ENCODE measurements at places on chromosomes 6 and 20. TPM values are rescaled to one million over a fixed set of nuclear protein-coding genes. Genes with fewer than 3 reads are reported as not detected.

- DNase-seq: no peak
- H3K4me3 ChIP-seq: no peak overlapping the region
- H3K27ac ChIP-seq: no peak overlapping the region
- H3K36me3 ChIP-seq: no peaks in the 10 kb centered on the region
- H3K4me1 ChIP-seq: no peaks in the 10 kb centered on the region
Observed at GRCh38 chr20:25496968-25497401, 88.3 kb downstream of the NINL start.

DNA sequence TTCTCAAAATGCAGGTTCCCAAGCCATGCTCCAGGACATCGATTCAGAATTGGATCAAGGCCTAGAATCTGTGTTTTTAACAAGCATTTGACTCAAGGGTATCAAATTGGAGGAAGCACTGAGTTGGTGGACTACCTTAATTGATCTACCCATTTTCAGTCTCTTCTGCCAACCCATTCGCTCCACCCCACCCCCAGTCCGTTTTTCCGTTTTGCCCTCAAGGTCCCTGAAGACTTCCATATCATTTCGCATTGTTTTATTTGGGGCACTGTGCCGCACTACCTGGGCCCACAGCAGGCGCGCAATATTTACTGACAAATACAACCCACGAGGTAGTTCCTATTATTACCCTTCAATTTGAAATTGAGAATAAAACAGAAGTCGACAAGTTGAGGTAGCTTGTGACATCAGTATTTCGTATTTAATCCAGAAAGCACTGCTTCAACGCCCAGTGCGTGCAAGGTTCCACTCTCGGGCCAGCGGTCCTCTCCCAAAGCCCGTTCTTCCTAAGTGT is 557 bp upstream of the DHX35 start:
- no peaks in the 10 kb centered on the region for H3K27me3 ChIP-seq
- H3K4me3 ChIP-seq: peak overlapping the region; percentile 90
- peaks cover 14% of the 10 kb centered on the region for H3K4me1 ChIP-seq
- peaks cover 3% of the 10 kb centered on the region for H3K36me3 ChIP-seq

RAET1G gene
- total RNA-seq: 0.76 TPM

PROKR2 gene
- total RNA-seq: not detected

TRIM40 gene
- total RNA-seq: 0.39 TPM

- H3K27me3 ChIP-seq: no peaks in the 10 kb centered on the region
- no peak overlapping the region for H3K27ac ChIP-seq
- no peak for DNase-seq
Observed at GRCh38 chr6:5208057-5208456, 52.7 kb downstream of the LYRM4 start.

WFDC10B gene
- not detected for total RNA-seq

DSP gene
- not detected for total RNA-seq

CTCFL gene
- total RNA-seq: not detected

GRCh38 chr6:143811501-143812157 is 31.5 kb upstream of the LTV1 start:
- no peaks in the 10 kb centered on the region for H3K4me1 ChIP-seq
- peaks cover 13% of the 10 kb centered on the region for H3K36me3 ChIP-seq
- no peak for DNase-seq

GRCh38 chr6:144581812-144582537 is 296.8 kb downstream of the UTRN start:
- peak overlapping the region; percentile 52 for H3K27ac ChIP-seq
- H3K27me3 ChIP-seq: no peaks in the 10 kb centered on the region
- peak overlapping the region; percentile 85 for H3K4me3 ChIP-seq
- H3K4me1 ChIP-seq: peaks cover 21% of the 10 kb centered on the region

DNA sequence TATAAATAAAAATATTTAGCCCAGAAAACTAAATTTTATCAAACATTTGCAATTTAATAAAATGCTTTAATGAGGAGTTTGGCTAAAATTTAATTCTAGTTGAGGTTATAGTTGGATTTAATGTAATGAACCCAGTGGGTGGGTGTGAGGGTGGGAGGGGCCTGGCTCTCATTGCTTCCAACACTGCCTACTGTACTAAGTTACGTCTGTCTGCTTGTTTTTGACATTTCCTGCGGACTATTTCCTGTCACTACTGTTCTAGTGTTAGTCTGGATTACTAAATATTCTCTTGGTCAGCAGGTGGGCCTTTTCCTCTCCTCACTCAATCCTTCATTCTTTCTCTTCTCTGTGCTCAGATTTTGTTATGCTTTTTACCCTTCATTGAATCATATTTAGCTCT is 82.5 kb upstream of the MAP3K7 start:
- H3K4me1 ChIP-seq: no peaks in the 10 kb centered on the region
- H3K27ac ChIP-seq: no peak overlapping the region
- no peak for DNase-seq
- H3K36me3 ChIP-seq: no peaks in the 10 kb centered on the region

- no peaks in the 10 kb centered on the region for H3K36me3 ChIP-seq
- DNase-seq: no peak
- H3K27me3 ChIP-seq: peaks cover 3% of the 10 kb centered on the region
- H3K27ac ChIP-seq: no peak overlapping the region
- no peaks in the 10 kb centered on the region for H3K4me1 ChIP-seq
Observed at GRCh38 chr6:138263963-138264362, 45.7 kb upstream of the PBOV1 start.

LPA gene
- total RNA-seq: not detected

DNA sequence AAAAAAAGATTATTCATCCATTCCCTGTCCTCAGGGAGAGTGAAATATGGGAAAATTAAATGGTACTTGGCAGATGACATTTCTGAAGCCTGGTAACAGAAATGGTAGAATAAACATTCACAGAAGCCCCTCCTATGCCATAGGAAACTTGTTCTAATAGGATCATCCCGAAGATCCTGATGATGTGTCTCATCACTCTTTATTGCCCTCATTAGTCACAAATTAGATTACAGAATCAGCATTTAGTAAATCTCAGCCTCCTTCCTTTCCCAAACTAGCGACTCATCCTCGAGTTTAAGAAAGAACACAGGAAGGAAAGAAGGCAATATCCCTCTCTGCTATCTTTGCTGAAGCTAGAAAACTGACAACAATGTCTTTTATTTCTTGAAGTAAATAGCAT is 154.4 kb downstream of the TMEM200A start:
- no peaks in the 10 kb centered on the region for H3K4me1 ChIP-seq
- no peak overlapping the region for H3K4me3 ChIP-seq
- no peaks in the 10 kb centered on the region for H3K36me3 ChIP-seq
- H3K27me3 ChIP-seq: no peaks in the 10 kb centered on the region

- no peaks in the 10 kb centered on the region for H3K4me1 ChIP-seq
- no peak within 1 kb of the TSS for H3K27ac ChIP-seq
- H3K36me3 ChIP-seq: no peaks in the 10 kb centered on the region
- H3K4me3 ChIP-seq: no peak within 1 kb of the TSS
- H3K27me3 ChIP-seq: no peaks in the 10 kb centered on the region
- DNase-seq: no peak
Observed at GRCh38 chr6:152697634-152698033, at the start of gene MYCT1. Gene MYCT1, plus strand, starts transcription at chr6:152697897. Its CDS starts 6 bp downstream, at chr6:152697903.

GRCh38 chr6:166778776-166779175 is 151.7 kb upstream of the RPS6KA2 start:
- no peak for DNase-seq
- no peaks in the 10 kb centered on the region for H3K27me3 ChIP-seq
- no peak overlapping the region for H3K4me3 ChIP-seq

- peaks cover 3% of the 10 kb centered on the region for H3K27me3 ChIP-seq
- no peaks in the 10 kb centered on the region for H3K36me3 ChIP-seq
- H3K27ac ChIP-seq: no peak overlapping the region
- H3K4me1 ChIP-seq: no peaks in the 10 kb centered on the region
- no peak for DNase-seq
- H3K4me3 ChIP-seq: no peak overlapping the region
Observed at GRCh38 chr6:6716998-6717763, 128.7 kb downstream of the LY86 start.

PRND gene
- not detected for total RNA-seq

DNA sequence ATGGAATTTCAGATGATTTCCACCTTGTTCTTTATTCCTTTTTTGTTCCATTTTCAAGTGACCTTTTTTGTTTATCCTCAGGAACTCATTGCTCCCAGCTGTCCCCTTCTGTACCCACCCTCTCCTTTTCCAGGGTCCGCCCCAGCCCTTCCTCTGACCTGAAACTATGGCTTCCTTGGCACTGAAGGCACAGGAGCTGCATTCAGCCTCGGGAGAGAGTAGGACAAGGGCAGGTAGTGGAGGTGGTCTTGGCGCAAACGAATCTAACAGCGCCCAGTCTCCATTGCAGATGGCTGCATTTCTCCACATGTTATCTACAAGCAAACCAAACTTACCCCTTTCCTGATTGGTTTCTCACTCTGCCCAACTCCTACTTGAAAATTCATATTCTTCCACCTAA is 8.8 kb upstream of the ULBP2 start:
- H3K36me3 ChIP-seq: no peaks in the 10 kb centered on the region
- H3K27me3 ChIP-seq: peaks cover 56% of the 10 kb centered on the region
- DNase-seq: no peak
- H3K27ac ChIP-seq: no peak overlapping the region
- H3K4me1 ChIP-seq: peaks cover 4% of the 10 kb centered on the region
- no peak overlapping the region for H3K4me3 ChIP-seq
